ENCODE measurements at places on chromosomes 2 and 18.

GRCh38 chr2:222298311-222299150 lies at the start of gene PAX3:
TSS of gene PAX3 (minus strand) at chr2:222298998. CDS start at chr2:222298615, 383 bp downstream.
- no peak for DNase-seq

- DNase-seq = no peak
Measured at GRCh38 chr2:59096973-59097372, 855.8 kb upstream of the FANCL start.

- DNase-seq = no peak
Measured at GRCh38 chr18:51153659-51154371, 43.7 kb downstream of the MEX3C start.

- no peak for DNase-seq
Measured at GRCh38 chr2:99701503-99701902, 211.7 kb upstream of the REV1 start.

- no peak for DNase-seq
Measured at GRCh38 chr18:51151568-51152511, 45.6 kb downstream of the MEX3C start.

GRCh38 chr2:7567646-7568045 lies 650.4 kb downstream of the RNF144A start:
- no peak for DNase-seq

GRCh38 chr2:42073739-42074503 lies 26.1 kb downstream of the PKDCC start:
- no peak for DNase-seq

- DNase-seq = no peak
Measured at GRCh38 chr2:55416786-55417568, 2.7 kb downstream of the CCDC88A start.

- DNase-seq = peak; percentile 85
Measured at GRCh38 chr2:60553495-60554073, at the start of gene BCL11A. TSS of gene BCL11A (minus strand) at chr2:60553654. CDS start at chr2:60553270, 384 bp downstream.

DNA sequence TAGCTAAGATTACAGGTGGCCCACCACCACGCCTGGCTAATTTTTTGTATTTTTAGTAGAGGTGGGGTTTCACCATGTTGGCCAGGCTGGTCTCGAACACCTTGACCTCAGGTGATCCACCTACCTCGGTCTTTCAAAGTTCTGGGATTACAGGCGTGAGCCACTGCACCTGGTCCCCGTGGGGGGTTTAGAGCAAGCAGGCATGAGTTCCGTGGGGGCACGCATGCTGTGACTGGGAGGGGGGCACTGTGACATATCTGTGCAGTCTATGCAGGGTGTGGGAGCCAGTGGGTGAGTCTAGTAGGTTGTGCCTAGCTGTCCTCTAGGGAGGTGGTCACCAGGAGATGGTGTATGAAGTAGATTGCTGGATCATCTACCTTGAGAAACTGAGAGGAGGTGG lies 16.6 kb upstream of the ZDBF2 start:
- DNase-seq = no peak

GRCh38 chr2:169493360-169493759 lies 14.1 kb downstream of the BBS5 start:
- DNase-seq = no peak

- DNase-seq = no peak
Measured at GRCh38 chr2:42191285-42192009, 22.3 kb downstream of the EML4 start.

GRCh38 chr2:25756536-25756935 lies 83.2 kb upstream of the DTNB start:
- DNase-seq = no peak

DNA sequence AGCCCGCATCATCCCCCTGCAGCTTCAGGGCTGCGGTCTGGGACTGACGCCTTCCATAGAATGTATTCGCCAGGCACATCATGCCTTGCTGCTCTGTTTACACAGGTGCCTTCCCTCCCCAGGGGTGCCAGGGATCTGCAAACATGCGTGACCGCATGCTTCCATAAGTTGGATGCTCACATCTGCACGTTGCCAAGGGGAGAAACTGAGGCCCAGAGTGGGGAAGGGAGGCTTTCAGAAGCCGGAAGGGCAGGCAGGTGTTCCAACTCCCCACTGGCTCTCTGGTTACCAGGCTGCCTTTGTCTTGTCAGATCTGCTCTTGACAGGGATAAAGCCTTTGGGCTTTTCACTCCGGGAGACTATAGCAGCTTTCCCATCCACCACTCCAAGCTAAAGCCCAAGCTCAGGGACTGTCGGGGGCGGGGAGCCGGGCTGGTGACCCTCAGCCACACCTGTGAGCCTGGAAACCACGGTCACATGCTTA lies 125.8 kb upstream of the TNP1 start:
- DNase-seq = peak; percentile 33

- DNase-seq = peak; percentile 63
Measured at GRCh38 chr2:221254299-221254698, 317.8 kb downstream of the EPHA4 start.

- no peak for DNase-seq
Measured at GRCh38 chr18:40124107-40124506, 1830.9 kb upstream of the PIK3C3 start.

DNA sequence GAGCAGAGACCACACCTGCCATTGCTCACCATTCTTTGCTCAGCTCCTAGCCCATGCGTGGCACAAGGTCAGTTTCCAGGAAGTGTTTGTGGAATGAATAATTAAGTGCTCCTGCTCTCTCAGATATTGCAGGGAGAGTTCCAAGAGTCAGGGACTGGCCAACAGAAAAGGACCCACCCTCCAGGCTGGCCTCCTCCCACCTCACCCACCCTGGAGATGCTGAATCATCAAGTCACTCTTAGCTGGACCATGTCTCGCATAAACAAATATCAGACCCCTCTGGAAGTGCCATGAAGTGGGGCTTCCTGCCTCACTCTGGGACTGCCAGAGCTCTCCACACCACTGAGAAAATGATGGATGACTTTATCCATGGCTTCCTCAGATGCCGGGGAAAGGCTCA lies 256.0 kb downstream of the TNS1 start:
- no peak for DNase-seq

DNA sequence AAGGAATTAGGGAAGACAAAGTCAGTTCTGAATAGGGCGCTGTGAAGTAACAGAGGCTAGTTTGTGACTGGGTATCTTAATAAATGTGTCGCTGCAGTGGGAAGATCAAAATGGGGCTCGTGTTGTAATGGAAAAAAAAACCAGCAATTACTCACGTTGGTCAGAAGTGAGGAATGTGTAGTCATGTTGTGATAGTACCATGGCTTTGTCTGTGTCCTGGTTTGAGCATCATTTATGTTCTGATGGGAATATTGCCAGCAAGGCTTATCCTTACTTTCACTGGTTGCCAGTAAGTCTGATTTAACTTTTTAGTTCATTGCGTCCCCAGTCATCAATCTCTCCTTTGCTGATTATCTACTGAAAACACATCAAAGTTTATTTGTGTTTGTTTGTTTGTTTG lies 467.6 kb downstream of the NYAP2 start:
- no peak for DNase-seq

DNA sequence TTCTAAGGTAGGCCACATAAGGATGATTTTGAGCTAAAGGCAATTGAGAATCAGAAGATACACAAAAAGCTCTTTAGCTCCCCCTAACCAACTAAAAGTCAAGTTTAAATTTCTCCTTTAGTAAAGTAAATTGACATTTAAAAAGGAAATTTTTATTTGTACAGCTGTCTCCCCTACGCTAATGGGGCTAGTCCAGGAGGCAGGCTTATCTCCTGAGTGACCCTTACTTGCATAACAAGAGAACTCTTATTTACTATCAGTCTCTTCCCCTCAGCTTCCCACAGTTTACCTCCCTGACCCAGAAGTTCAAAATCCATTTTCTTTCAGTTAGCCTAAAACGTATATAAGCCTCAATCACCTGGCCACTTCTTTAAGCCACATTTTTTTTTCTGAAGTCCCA lies 1002.8 kb upstream of the NRXN1 start:
- no peak for DNase-seq

- no peak for DNase-seq
Measured at GRCh38 chr2:68284896-68285295, 32.6 kb upstream of the PPP3R1 start.

GRCh38 chr2:71226096-71226964 lies 573 bp downstream of the PAIP2B start:
- DNase-seq = peak; percentile 49

DNA sequence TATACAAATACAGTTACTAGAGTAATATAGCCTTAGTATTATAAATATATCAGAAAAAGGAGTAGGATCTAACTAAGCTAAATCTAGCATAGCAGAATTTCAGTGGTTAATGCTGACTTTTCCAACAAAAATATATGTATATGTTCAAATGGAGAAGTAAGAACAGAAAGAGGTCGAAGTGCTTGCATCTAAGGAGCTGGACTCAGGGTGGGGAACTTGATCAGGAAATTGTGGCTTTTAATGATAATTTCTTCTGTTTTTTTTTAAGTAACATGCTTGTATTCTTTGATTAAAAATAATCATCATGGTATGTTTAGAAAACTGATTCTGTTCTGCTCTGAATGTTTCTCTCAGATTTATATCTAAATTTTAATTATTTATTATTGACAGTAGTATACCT lies 327.1 kb downstream of the GALNT13 start:
- DNase-seq = no peak

GRCh38 chr2:120402508-120402907 lies 56.6 kb downstream of the INHBB start:
- DNase-seq = no peak

GRCh38 chr18:5475267-5475666 lies 68.5 kb downstream of the EPB41L3 start:
- no peak for DNase-seq

DNA sequence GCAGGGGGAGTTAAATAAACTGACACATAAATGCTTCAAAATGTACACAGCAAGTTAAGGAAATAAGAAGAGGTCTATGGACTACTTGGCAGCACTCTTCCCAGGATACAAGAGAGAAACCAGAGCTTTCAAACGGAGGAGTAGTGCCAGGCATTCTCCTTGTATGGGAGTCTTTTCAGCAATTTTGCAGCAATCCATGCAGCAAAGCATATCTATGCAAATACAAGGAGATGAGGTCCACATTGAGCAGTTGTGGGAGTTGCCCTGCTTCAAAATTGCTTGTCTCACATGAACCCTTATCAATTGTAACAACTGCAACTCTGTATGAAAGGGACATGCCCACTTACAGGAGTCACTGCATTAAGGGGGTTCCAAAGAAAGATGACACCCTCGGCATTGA lies 37.8 kb downstream of the SCN9A start:
- DNase-seq = no peak

GRCh38 chr2:120434492-120435308 lies 88.8 kb downstream of the INHBB start:
- no peak for DNase-seq

DNA sequence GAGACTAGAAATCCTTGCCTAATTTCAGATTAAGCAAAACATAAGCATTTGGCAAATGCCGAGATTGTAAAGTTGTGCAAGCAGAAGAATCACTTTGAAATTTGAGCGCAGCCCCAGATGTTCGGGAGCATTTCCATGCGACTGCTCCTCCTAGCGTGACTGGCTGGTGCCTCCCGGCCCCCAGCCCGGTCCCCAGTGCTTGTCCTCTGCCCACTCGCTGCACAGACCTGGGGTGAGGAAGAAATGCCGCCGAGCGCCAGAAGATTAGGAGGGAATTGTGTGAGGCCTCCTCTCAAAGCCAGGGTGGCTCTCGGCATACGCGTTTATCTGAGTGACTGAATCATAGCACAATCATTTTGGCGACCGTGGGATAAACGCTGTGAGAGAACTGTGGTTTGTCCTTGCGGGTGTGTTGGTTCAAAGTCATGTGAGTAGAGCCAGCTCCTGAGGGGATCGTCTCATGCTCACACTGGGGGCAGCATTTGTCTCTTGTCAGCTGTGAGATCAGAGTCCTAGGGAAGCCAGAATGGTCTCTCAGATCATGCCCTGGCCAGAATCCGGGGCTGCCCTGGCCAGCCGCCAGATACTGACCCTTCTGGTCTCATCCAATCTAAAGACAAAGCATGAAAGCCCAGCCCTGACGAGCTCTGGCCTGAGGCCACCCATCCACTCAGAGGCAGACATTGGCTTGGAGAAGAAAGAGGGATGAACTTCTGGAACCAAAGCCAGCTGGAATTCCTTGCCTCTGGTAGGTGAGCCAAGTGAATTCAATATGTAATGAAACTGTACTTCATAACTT lies 189.3 kb downstream of the SH3RF3 start:
- peak; percentile 32 for DNase-seq

GRCh38 chr2:240355962-240356361 lies 79.5 kb upstream of the GPC1 start:
- DNase-seq = no peak

- DNase-seq = no peak
Measured at GRCh38 chr2:629961-630360, 47.2 kb downstream of the TMEM18 start.

- DNase-seq = peak; percentile 68
Measured at GRCh38 chr18:57784034-57784800, 18.9 kb downstream of the ATP8B1 start.

- DNase-seq = no peak
Measured at GRCh38 chr2:223587301-223587700, 14.9 kb downstream of the SCG2 start.

DNA sequence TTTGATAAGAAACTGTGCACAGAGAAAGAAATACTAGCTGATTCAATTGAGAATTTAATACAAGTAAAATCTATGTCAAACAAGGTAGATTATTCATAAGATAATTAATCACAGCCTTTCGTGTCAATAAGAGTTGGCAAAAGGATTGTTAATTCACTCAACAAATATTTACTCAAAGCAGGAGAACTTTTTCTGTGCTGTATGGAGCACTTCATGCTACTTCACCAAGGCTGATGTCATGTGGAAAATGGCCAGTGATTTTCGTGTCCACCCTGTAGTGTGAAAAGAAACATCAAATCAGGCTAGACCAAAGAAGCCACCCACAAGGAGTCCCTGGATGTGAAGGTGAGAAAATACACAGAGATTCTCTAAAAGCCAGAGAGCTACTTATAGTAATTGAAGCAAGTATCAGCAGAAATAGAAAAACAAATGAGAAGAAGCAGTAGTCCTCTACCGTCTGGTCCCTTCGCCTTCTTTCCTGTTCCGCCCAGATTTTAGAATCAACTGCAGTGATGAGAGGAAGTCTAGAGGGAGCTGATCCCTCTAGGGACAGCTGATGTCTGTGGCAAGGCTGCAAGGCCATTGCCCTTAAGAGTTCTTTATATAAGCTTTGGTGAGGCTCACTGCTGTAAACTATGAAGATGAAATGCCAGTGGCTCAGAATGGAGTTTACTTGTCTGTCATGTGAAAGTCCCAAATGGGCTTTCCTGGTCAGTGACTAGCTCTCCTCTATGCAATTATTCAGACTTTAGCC lies 201.3 kb upstream of the APCDD1 start:
- DNase-seq = no peak

GRCh38 chr2:109659396-109660045 lies 45.4 kb downstream of the SOWAHC start:
- no peak for DNase-seq

Data from thyroid gland (tissue), 4 donors.